ENCODE measurements at places on chromosomes 1 and 21.

- DNase-seq: no peak
Observed at GRCh38 chr1:22930240-22930912, 42.3 kb downstream of the LACTBL1 start.

DNA sequence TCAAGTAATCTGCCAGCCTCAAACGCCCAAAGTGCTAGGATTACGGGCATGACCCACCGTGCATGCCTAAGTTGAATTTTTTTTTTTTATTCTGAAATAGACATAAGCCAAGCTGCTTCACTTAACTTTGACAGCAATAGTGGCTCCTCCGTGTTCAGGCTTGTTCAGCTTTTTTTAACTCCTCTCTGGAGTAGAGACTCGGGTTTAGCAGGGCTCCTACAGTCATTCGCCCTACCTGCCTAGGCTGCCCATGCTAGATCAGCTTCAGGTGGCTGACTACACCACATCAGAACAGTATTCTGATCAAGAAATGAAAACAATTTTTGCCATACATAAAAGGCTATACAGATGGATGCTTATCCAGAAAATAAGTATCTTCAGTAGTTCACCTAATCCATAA lies 14.7 kb downstream of the ARID4B start:
- DNase-seq: no peak

GRCh38 chr1:51328279-51328678 lies 2.1 kb downstream of the TTC39A start:
- DNase-seq: no peak

GRCh38 chr1:205013683-205014367 lies 29.2 kb upstream of the CNTN2 start:
- DNase-seq: peak; percentile 10

GRCh38 chr1:40273547-40274166 lies 15.6 kb downstream of the ZMPSTE24 start:
- no peak for DNase-seq

DNA sequence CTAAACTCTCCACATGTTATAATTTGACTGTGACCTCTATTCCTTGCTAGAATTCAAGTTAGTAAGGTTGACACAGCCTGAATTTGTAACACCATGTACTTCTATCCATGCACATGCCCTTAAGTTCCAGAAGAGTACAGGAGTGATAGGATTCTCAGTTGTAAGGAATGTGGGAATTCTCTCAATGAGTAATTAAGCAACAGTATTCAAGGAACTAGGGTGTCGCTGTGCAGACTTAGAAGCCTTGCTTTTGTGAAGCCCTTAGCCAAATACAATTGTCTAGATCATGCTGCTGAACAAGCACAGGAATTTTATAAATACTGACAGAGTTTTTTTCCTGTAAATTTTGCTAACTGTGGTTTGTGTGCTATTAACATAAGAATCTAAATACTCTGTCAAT lies 276.3 kb upstream of the PTBP2 start:
- no peak for DNase-seq

- no peak for DNase-seq
Observed at GRCh38 chr1:35947547-35947946, 16.6 kb downstream of the AGO3 start.

GRCh38 chr1:165616987-165617546 lies 14.0 kb upstream of the MGST3 start:
- DNase-seq: no peak

- no peak for DNase-seq
Observed at GRCh38 chr1:212794561-212795014, 2.9 kb downstream of the TATDN3 start.

- DNase-seq: no peak
Observed at GRCh38 chr21:37550618-37551330, 184.2 kb downstream of the DYRK1A start.

DNA sequence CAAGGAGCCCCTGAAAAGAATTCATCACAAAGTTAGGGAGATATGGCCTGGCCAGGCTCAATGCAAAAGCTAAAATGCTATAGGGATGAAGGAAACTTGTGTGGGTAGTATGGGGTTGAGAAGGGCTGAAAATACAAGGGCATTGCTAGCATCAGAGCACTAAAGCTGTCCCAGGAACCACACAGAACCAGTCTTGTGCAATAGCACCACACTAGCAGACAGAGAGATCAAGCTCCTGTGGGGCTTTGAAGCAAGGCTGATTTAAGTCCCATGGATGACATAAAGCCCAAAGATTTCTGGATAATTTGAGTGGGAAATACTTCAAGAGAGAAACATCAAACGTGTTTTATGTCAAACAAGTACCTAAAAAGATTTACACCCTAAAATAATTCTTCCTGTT lies 97.1 kb downstream of the VAV3 start:
- no peak for DNase-seq

GRCh38 chr21:33940164-33940880 lies 24.7 kb upstream of the ATP5PO start:
- no peak for DNase-seq

DNA sequence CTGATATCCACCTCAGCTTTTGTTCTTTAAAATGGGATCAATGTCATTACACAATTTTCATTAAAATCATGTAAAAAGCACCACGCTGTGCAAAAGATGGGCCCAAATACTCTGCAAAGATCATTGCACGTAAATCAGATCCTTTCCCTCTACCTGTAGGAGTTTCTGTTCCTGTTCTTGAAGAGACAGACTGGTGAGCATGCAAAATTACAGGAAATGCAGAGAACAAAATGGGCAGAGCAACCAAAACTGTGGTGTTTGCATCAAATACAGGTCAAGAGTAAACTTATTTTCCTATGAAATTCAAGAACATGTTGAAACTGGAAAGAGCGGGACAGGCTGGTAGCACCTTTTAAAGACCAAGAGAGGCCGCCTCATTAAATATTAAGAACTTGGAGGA lies 294.9 kb upstream of the ADGRL2 start:
- no peak for DNase-seq

DNA sequence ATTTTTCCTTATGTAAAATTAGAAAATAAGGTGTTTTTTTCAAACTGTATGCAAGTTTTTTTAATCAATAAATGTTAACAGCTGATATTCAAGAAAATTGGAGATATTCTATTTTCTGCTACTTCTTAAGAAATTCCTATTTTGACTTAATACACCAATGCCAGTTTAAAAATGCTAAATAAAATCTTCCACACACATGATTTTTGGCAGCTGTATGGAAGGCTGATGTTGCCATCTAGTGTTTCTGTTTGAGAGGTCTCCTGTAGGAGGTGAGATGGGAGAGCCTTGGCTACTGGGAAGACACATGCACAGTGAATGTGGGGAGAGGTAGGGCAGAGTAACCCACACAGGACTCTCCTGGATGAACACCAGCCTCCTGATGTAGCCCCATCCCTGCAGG lies 29.2 kb upstream of the OR2B11 start:
- peak; percentile 5 for DNase-seq

GRCh38 chr1:224435318-224435763 lies 744 bp upstream of the WDR26 start:
- no peak for DNase-seq

- no peak for DNase-seq
Observed at GRCh38 chr1:234315588-234315987, 57.7 kb upstream of the COA6 start.

DNA sequence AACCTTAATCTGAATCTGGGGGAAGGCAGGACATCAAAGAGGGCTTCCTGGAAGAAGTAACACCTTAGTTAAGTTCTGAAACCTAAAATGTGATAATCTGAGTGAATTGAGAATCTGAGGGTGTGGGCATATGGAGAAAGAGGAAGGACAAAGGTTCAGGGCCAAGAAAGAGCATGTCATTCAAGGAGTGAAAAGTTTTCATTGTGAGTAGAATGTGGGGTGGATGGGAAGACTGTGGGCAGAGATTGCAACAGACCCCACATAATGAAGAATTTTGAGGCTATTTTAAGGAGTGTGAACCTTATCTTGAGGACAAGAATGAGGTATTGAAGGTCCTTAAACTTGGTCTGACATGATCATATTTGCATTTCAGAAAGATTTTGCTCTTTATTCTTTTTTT lies 227.2 kb downstream of the PTGER3 start:
- no peak for DNase-seq

DNA sequence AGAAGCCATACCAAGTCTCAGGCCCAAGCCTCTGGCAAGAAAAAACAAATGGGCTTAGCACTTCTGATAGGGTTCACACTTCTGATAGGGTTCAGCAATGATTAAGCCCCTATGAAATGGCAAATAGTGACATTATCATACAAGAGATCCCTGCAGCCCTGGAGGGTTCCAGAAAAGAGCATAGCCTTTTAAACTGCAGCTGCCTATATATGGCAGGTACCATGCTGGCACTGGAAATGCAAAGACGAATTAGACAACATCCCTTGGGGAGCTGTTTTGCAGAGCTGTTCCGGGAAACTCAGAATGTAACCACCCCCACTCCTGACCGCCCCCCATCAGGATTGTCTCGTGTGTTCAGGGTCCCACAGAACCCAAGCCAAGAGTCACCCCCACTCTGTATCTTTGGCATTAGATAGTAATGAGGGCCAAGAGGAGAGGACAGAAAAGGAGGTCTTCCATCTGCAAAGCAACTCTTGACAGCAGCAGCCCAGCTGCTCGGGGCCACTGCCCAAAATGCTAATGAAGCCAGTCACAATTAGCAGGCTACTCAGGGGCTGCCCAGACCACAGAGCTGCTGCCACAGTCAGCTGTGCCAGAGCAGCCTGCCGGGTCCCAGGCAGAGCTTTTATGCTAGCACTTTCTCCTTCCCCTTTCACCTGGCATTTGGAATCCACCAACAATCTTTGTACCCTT lies 50.9 kb downstream of the ITPKB start:
- no peak for DNase-seq

DNA sequence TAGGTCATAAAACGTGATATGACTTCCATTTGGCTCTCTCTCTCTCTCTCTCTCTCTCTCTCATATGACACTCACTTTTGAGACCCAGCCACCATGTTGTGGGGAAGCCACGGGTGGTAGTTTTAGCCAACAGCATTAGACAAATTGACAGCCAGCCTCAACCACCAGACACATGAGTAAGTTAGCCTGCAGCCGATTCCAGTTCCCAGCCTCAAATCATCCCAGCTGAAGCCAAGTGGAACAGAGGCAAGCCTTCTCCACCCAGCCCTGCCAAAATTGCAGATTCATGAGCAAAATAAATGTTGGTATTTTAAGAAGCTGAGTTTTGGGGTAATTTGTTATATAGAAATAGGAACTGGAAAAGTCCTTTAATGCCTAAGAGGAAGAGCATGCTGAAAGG lies 98.0 kb upstream of the DNAH14 start:
- DNase-seq: no peak

- no peak for DNase-seq
Observed at GRCh38 chr1:167880580-167881021, 33.3 kb downstream of the ADCY10 start.

- no peak for DNase-seq
Observed at GRCh38 chr1:220462752-220463151, 65.2 kb upstream of the MARK1 start.

DNA sequence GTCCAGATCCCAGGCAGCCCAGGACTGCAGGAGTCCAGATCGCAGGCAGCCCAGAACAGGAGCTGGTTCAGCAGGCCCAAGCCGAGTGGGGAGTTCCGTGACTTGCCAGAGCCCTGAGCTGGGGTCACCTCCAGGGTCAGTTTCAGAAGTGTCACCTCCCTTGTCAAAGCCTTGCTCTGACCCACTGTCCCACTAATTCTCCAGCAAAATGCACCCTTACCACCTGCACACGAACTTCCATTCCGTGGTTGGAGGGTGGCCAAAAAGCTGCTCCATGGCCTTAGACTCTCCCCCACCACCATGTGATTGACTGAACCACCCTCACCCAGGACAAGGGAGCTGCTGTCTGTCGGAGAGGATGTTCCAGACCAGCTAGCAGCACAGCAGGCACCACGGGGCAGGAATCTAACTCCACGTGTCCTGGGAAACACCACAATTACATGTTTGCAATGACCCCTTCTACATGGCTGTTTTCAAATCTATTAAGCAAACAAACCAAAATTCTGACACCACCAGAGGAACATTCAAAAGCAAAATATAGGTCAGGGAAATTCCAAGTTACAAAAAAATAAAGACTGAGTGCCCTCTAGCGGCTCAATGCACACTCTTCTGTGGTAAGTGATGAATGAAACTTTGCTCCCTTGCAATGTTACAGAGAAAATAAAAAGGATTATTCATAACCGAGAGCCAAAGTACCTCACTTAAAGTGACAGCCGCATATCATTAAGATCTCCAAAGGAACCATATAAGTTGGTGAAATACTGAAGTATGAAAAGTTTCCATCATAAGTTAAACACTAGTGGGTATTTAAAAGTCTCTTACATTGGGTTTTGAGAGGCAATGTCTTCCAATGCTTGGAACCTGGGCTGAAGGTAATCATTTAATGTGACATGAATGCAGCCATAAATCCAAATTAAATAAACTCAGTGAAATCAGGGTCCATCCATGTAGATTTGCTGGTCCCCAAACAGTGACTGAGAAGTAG lies 76.3 kb downstream of the NPHP4 start:
- DNase-seq: peak; percentile 8

GRCh38 chr1:97010566-97011264 lies 289.1 kb downstream of the PTBP2 start:
- no peak for DNase-seq

- DNase-seq: no peak
Observed at GRCh38 chr1:247210062-247210375, 38.2 kb upstream of the ZNF124 start.

DNA sequence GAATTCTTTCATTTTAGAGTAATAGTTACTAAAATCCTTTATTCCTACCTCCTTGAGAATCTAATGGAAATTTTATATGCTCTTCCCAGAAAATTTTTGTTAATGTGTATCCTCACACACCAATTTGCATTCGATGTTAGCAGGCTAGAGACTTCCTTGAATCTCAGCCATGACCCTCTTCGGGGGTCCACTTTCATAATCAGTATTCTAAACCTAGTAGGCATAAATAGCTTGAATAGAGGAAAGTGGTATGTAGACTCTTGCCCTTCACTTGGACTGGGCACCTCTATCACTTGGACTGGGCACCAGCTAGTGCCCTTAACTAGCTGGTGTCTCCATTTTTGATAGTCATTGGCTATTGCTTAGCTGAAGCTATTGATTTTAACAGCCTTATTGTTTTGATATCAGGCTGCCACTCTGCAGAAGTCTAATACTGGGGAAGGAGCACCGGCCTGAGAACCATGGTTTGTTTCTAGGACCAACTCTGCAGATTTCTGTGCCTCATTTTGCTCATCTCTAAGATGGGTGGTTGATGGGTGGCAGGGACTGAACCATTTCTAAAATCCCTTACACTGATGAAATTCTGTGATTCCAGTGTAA lies 42.8 kb downstream of the MRPL39 start:
- no peak for DNase-seq

- DNase-seq: no peak
Observed at GRCh38 chr1:147451628-147452027, 89.7 kb upstream of the BCL9 start.

GRCh38 chr1:74763807-74764206 lies 30.9 kb downstream of the TYW3 start:
- DNase-seq: no peak

DNA sequence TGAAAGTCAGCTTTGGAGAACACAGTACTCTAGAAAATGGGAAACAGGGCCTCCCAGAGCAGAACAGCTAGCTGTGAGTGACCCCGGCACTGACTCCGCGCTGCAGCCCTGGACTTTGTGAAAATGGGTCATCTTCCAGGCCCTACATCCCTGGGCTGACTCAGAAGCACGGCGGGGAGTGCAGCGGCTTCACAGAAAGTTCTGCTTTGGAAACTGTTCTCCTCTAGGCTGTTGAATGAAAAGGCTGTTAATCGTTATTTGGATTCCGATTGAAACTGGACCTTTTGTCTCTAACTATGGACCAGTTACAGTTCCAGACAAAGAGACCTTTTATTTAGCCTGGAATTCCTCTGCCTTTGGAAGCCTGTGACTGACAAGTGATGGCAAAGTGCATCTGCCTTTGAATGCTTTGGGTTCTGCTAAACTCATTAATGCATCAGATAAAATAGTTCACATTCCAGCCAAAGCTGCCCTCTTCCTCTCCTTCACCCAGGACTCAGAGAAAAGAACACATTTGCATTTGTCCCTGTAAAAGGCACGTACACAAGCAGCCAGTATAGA lies 144.9 kb upstream of the HOOK1 start:
- peak; percentile 23 for DNase-seq
